ENCODE measurements at places on chromosomes 1 and 21.

DNA sequence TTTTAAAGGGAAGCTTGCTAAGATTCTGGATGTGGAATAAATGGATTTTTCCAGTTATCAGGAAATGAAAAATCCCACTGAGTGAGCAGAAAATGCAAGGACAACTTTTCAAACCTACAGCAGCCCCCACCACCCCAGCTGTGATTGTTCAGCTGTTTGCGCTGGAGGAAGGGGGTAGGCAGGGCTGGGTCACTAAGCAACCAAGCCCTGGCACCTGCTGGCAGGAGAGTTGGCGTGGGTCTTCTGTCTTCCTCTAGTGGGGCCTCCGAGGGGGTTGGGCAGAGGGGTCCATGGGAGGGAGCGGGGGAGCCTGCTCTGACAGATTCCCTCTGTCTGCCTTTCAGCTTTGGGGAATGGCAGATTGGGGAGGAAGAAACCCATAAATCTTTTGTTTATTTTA, 45.3 kb downstream of the EIF2D start:
- no peak for DNase-seq

- no peak for DNase-seq
Measured at GRCh38 chr21:16455978-16456377, 726.2 kb downstream of the USP25 start.

DNA sequence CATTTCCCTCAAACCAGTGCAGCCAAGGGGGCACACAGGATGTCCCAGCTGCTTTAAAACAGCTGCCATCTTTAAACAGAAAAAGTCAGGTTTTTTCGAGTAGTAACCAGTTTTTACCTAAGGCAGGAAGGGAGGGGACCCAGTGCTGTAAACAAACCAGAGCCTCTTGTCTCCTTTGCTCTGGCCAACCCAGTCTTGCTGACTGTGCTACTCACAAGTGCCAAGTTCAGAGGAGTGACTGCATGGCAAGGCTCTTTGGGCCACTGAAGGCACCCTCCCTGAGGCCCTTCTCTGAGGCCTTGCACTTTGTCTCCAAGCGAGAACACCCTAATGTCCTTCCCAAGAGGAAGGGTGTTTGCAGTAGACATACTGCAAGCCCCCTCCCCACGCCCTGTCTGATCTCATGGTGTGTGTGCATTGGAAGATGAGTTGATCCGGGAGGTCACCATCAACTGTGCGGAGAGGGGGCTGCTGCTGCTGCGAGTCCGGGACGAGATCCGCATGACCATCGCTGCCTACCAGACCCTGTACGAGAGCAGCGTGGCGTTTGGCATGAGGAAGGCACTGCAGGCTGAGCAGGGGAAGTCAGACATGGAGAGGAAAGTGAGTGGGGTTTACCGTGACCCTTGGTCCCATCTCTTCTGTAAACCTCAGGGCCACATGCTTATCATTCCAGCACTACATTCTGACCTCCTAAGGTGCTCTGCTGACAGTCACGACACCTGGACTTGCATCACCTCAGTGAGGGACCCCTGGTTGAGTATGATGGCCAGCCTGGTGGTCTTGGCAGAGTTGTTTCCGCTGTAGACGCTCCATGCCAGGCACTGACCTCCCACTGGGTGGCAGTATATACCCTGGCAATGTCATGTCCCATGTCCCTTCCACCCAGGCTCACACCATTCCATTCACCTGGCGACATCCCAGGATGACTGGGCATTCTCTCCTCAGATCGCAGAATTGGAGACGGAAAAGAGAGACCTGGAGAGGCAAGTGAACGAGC, 4.7 kb downstream of the DNALI1 start:
- DNase-seq: no peak

DNA sequence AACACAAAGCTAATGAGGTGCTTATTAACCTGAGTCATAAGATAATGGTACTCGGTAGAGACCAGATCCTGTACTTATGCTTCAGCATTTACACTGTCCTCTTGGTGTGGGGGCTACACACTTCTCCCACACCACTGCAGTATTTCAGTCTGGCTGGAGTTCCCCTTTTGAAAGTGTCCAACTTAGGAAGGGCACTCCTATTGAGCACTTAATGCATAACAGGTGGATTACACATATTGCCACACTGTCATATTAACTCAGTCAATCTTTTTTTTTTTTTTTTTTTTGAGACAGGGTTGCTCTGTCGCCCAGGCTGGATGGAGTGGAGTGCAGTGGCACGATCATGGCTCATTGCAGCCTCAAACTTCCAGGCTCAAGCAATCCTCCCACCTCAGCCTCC, 1.5 kb downstream of the GPATCH4 start:
- DNase-seq: no peak

DNA sequence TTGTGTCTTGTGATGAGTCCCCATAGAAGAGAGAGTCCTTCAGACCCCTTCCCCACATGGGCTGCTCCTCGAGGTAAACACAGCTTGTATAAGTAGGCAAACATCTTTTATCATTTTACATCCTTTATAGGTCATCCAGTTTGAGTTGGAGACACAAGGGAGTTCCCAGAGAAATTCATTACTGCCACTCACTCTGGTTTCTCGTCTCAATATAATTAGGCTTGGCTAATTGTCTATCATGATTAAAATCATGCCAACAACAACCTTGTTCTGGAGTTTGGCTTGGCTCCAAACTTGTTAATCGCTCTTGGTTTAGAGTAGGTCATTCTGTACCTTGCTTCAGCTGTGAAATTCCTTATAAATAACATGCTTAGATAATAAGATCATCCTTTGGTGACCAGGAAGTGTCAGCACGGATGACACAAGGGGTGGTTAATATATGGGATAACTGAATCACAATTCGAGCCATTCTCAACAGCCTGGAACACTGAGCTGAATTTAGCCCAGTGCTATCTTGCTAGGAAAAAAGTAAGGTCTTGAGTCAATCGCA, 70.7 kb upstream of the DAB1 start:
- DNase-seq: peak; percentile 3

- DNase-seq: no peak
Measured at GRCh38 chr1:4084048-4084431, 184.0 kb upstream of the C1orf174 start.

GRCh38 chr1:208090388-208091301, 153.5 kb downstream of the PLXNA2 start:
- DNase-seq: no peak

GRCh38 chr1:187685333-187685732, 856.6 kb downstream of the PLA2G4A start:
- DNase-seq: no peak

GRCh38 chr1:164466429-164466828, 92.6 kb upstream of the PBX1 start:
- no peak for DNase-seq

DNA sequence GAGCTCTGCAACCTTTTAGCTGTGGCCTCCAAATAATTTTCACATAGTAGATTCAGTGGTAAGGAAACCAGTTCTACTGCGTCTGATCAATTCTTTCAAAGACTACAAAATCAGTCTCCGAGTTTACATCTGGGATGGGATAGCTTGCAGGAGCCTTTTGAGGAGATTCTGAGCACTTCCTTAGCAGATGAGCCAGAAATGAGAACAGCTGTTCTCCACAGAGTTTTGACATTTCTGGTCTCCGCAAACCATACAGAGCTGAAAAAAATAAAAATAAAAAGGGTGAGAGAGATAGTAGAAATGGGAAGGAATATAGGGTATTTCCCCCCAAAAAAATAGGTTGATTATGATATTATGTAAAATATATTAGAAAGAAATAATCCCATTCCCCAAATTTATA, 119.3 kb downstream of the LYPLAL1 start:
- no peak for DNase-seq

- DNase-seq: no peak
Measured at GRCh38 chr1:21913763-21914162, 23.3 kb downstream of the HSPG2 start.

DNA sequence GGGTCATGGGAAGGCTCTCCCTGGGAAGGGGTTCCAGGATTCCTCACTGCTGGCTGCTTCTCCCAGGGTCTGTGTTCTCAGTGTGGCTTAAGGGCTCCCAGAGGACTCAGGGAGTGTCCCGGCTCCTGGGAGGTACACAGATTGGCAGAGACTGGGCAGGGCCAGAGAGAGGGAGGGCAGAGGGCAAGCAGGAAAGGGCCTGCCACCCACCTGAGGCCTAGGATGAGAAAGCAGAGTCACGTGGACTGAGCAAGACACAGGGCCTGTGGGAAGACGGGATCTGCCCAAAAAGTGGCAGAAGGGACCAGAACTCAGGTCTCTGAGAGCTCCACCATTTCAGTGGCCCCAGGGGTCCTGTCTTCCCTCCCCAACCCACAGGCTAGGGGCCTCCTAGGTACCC, 871 bp downstream of the SLFNL1 start:
- no peak for DNase-seq

DNA sequence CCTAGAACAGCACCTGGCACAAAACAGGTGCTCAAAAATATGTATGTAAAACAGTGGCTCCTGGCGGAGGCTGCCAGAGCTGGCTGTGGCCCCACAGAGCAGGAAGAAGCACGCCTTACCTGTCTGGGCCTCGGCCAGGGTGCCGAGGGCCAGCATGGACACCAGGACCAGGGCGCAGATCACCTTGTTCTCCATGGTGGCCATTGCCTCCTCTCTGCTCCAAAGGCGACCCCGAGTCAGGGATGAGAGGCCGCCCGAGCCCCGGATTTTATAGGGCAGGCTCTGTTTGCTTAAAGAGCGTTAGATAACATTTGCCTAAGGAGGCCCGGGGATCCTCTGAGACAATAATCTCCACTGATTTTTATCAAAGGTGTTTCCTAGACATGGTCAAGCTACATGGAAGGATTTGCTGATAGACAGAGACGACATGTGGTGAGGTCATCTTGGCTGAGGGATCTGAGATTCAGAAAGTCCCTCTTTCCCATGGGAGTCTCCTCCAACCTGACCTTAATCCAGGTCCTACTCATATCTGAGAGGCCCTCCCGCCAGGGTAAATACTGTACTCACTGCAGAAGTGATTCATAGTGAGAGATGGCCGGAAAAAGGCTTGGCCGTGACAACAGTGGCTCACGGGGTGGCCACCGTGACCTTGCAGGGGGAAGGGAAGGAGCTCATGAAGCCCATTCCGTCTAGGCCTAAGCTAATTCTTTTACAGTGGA, at the start of gene TFF1:
Gene TFF1 (minus strand): TSS at position 244 of the 719 bp plus-strand sequence. CDS start 40 bp downstream, at position 204.
- DNase-seq: no peak

DNA sequence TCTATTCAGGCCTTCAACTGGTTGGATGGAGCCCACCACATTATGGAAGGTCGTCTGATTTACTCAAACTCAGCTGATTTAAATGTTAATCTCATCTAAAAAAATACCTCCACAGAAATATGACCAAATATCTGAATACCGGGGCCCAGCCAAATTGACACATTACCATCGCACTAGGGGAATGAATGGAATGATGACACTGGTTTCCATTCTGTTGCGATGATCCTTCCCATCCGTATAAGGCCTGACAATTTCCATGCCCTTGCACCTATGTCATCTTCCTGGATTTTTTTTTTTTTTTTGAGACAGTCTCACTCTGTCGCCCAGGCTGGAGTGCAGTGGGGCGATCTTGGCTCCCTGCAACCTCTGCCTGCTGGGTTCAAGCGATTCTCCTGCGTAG, 397.5 kb downstream of the KIF26B start:
- no peak for DNase-seq

- no peak for DNase-seq
Measured at GRCh38 chr21:38913120-38913892, 107.6 kb downstream of the ETS2 start.

DNA sequence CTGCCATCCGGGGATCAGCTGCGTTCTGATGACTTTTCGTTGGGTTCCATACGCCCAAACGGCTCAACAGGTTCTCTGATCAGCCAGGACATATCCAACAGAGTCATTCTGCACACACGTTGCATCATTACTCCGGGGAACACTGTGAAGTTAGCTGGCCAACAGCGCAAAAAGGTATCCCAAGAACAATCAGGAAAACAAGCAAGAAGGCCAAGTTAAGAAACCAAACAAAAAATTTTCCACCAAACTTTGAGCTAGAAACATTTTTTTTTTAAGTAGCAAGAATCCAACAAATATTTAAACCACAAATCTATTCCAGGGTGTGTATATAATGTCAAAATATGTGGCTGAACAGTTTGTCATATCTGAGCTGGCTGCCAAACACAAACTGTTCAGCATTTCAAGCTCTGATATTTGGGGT, 29.2 kb downstream of the NID1 start:
- DNase-seq: no peak

- no peak for DNase-seq
Measured at GRCh38 chr1:153432874-153433681, 16.8 kb downstream of the S100A7A start.

DNA sequence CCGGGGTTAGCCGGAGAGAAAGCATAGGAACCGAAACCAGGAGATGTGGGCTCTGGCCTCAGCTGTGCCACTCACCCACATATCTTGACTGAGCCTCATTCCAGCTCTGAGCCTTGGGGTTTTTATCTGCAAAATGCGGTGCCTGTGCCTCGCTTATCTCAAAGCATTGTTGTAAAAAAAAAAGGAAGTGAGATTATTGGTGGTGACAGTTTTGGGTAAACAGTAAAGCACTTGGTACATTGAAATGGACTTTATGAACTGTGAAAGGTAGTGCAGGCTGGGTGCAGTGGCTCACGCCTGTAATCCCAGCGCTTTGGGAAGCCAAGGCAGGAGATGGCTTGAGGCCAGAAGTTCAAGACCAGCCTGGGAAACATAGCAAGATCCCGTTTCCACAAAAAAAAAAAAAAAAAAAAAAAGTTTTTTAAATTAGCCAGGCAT, 3.8 kb downstream of the PTAFR start:
- no peak for DNase-seq

- no peak for DNase-seq
Measured at GRCh38 chr1:41444785-41445184, 39.7 kb downstream of the EDN2 start.

GRCh38 chr1:19715334-19716203, 50.9 kb downstream of the HTR6 start:
- DNase-seq: peak; percentile 84

GRCh38 chr1:205127646-205128045, 5.9 kb upstream of the RBBP5 start:
- no peak for DNase-seq

DNA sequence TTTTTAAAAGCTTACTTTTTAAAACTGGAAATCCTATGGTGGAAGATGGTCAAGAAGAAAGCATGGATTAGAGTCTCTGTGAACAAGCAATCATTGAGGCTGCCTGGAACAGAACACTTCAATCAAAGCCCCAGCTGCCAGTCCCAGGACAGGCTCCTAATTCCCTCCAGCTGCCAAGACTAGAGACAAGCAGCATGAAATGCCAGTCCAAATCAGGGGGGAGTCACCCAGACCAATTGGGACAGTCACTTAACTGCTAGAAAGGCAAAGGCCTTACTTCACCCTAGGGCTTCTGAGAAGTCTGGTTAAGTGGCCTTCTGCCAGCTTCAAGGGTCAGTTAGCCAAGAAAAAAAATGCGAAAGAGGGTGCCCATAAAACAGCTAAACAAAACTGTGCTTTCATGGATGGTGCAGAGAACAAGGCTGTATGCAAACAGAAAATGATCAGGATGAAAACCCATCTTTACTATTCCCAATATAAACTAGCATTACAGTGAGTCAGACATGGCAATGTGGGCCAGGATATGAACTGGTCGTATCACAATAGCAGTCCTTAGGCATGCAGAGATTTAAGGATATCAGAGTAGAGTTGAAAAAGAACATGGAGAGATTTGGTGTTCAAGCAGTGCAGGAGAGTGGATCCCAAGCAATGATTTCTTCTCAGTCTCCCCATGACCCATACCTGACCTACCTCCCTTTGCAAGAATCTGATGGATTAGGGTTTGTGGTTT, 31.0 kb upstream of the MAN1A2 start:
- DNase-seq: no peak

All from NCI-H1436 treated with DMSO at 0.1 percent for 48 hours (cell line).